ENCODE measurements at places on chromosomes 2 and 18.

GRCh38 chr2:241062389-241063092, 39.5 kb downstream of the MTERF4 start:
- DNase-seq, result no peak

DNA sequence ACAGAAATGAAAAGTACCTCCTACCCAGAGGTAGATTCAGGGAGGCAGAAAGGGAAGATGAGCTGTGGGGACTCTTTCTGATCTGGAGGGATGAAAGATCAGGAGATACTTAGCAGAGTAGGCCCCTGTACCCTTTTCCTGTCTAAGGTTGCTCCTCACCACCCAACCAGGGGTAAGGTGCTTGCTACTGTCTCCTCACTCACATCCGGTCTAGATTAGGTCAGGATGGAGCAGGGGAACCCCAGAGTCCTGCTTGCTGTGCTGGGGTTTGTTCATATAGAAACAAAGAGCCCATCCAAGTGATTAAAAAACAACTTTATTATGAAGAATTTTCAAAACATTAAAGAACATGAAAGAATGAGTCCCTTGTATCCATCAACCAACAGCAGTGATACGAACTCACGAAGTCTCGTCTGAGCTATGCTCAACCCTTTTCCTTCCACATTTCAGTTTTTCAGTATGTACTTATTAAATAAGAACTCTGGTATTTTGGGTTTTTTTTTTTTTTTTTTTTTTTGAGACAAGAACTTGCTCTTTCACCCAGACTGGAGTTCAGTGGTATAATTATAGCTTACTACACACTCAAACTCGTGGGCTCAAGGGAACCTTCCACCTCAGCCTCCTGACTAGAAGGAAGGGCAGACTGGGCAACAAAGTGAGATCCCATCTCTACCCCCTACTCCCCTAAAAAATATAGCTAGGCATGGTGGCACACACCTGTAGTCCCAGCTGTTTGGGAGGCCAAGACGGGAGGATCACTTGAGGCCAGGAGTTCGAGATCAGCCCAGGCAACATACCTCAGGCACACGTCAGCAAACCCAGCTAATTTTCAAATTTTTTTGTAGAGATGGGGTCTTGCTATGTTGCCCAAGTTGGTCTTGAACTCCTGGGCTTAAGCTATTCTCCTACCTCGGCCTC, 28.5 kb upstream of the MCFD2 start:
- no peak for DNase-seq

DNA sequence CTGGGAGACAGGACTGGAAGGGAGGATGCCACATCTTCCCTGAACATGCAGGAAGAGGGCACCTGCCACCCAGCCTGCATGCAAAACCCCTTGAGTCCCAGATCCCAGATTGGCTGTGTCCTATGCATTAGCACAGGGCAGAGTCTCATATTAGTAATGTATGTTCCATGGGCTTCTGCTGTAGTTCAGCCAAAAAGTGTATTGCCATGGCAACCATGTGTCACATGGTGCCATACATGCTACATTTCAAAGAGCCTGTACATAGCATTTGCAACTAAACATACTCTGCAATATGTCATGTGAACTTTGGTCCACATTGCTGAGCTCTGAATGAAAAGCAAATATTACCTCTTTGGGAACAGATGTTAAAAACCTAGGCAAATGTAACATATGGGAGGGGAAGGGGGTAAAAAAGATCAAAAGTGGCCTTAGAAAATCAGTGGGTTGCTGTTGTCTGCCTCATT, 78.4 kb downstream of the DPP4 start:
- DNase-seq, result no peak

GRCh38 chr2:225282858-225283710, 116.4 kb upstream of the NYAP2 start:
- DNase-seq, result no peak

- no peak for DNase-seq
Observed at GRCh38 chr2:96359310-96359709, 23.7 kb downstream of the NCAPH start.
